Activated T-cell treated with anti-CD3 and anti-CD28 coated beads, Interleukin-2, amount 50 U/mL, for 48 hours (primary cell): ENCODE measurements at places on chromosomes 2 and 18.

DNA sequence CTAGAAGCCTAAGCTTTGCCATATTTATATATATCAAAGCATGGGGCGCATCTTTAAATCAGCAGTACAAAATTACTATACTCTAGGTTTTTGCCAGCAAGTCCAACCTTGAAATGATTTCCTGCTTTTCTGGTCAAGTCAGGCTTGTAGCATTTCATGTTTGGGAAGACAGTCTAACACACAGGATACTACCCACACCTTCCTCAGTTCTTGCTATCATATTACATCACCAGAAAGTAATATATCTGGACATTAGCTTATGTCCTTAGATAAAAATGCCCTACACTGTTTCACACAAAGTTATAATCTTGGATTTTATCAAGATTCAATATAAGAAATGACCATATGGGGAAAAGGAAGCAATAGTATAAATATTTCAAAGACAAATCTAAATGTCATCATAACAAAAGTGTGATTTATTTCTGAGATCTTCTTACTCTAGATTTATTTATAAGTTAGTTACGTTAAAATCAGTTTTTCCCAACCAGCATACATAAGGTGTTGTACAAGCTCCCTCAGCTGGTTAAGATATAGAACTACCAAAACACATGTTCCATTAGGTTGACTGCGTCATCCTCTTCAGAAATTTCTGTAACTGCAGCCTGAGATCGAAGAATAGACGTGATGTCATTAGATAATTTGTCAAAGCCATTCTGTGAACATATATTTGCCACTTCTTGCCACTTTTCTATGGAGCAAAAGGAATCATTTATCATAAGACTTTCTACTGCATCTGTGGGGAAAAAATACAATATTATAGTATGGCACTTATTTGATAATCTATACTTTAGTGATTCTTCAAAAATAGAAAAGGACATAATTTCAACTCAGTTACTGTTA lies 56.6 kb downstream of the CLHC1 start:
- no peak for DNase-seq

- DNase-seq: no peak
Observed at GRCh38 chr2:159199761-159200465, 86.6 kb downstream of the WDSUB1 start.

DNA sequence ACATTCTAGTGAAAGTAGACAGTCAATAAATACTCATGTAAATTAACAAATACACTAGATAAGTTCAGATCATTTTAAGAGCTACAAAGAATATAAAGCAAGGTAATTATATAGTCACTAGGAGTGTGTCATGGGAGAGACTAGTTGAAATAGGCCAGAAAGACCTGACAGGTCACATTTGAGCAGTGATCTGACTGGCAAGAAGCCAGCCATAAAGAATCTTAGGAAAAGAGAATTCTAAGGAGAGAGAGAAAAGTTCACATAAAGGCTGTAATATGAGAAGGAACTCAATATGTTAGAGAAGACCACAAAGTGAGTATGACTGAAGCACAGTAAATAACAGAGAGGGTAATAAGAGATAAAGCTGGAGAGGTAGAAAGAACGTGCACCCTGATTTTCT lies 31.2 kb downstream of the VSNL1 start:
- no peak for DNase-seq

DNA sequence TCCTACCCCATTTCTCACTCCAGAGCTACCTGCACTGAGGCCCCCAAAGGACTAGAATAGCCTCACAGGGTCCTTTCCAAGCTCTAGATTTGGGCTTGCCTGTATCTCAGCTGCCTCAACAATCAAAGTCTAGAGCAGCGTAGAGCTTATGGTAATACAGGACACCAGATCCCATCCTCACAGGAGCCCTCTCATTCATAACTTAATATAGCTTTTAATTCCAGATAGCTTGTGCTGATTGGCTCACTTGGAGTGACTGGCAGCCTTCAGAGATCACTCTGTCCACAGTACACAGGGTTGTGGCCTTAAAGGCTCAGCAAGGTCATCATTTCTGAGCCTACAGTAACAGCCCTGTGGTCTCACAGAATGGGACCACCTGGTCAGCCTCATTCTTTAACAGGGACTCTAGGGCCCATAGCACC lies 51.4 kb downstream of the ZFP36L2 start:
- DNase-seq: no peak

- no peak for DNase-seq
Observed at GRCh38 chr2:43460174-43460546, 135.7 kb downstream of the THADA start.

DNA sequence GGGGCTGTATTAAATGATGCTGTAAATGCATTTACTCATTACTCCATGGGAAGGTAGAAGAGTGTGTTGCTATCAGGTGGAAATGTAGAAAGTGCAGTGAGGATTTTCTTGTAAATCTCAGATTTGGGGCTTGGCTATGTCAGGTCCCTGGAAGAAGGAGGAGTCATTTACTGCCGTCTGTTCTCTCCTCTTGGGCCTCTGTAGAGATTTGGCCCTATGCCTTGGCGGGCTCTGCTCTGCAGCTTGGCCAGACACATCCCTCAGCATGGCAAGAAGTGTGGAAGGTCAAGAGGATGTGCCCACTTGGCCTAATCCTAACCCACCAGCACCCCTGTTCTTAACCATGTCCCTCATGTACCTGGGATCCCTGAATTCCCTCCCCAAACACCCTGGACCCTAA lies 6.7 kb downstream of the IL1R1 start:
- DNase-seq: no peak

DNA sequence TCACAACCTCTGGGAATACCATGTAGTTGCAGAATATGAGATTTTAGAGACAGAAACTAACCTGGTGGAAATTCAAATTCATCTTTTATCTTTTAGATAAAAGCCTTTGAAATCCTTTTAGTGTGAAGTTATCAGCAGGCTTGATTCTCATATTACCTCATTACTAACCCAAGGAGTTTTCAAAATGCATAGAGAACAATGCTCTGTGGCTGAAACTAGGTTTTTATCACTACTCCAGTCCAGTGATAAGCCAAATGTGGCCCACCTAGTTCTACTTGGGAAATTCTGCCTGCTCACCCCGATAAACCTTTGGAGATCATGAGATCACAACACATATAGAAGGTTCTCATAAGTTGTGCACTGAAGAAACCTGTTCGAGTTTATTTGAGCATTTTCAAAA lies 121.7 kb downstream of the MMADHC start:
- DNase-seq: no peak

DNA sequence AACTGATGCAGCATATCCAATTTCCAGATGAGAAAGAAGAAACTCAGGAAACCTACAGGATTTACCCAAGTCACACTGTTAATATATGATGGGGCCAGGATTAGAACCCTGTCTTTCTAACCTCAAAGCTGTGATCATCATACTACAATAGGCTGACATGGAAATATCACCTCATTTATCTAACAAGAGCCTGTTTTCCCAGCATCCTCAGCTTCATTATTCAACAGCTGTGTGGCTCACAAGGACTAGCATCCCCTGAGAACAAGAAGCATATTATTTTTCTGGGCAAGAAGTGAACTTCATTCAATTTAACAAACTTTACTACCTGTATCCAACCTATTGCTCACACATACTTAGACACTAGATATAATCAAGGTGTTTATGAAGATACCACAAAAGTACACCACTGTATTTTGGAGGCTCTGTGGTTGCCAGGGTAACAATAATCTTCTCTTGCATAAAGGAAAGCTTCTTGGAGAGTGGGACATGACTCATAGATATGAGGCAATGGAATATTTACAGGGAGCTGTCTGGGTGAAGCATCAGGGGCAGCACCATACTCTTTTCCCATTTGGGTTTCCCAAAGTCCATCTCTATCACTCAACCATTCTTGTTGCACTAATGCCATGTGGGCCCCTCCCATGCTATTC lies 218.2 kb downstream of the RAD51AP2 start:
- DNase-seq: no peak

DNA sequence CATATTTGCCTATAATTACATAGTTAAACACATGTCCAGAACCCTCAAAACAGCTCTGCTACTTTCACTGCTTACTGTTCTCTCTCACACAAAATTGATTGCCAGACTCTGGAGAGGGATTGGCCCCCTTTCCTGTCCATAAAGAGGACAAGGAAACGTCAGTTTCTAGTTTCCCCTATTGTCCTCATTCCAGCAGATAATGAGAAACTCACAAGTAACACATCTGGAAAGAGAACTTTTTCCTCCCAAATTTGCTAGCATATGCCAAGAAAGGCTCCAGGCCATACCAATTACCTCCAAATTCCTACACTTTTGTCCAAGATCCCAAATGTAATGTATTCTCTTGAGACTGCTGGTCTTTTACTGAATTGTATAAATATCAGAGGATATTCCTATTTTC lies 200.5 kb downstream of the EXOC6B start:
- DNase-seq: no peak

DNA sequence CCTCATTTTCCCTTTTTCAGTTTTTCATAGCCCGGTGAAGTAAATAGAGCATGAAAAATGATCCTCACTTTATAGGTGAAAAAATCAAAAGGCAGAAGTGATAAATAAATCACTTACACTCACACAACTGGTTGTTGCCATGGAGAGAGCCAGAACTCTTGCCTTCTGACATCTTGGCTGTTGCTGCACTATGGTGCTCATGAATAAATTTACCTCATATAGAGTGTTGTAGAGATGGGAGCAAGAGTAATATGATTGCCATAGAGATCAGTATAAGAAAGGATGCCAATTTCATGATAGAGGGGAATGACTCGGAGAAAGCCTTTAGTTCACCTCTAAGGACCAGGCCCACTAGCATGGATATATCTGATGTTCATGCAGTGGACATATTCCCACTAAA lies 82.5 kb upstream of the TMEM178A start:
- no peak for DNase-seq
